ENCODE measurements at places on chromosomes 4 and X.

DNA sequence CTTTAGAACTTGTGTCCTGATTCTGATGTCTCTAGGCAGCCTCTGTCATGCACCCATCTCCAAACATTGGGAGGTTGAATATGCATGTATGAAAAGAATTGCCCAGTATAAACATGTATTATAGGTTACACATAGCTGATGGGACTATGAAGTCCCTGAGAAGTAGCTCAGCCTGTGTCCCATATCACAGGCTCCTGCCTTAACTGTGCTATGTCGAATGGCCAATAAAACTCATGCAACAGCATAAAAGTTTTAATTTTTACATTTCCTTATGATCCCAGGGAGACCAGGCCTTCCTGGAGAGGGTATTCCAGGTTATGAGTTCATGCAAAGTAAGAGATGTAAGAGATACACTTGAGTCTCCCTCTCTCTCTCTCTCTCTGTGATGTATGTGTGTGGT, 217.4 kb downstream of the SHROOM3 start:
- DNase-seq = no peak

- DNase-seq = no peak
These were observed 30.8 kb upstream of the LRBA start for GRCh38 chr4:151045907-151046306.

- no peak for DNase-seq
These were observed 3.4 kb downstream of the ABCD1 start for GRCh38 chrX:153728095-153728494.

- DNase-seq = no peak
These were observed 170.4 kb upstream of the HS3ST1 start for GRCh38 chr4:11599064-11599463.

DNA sequence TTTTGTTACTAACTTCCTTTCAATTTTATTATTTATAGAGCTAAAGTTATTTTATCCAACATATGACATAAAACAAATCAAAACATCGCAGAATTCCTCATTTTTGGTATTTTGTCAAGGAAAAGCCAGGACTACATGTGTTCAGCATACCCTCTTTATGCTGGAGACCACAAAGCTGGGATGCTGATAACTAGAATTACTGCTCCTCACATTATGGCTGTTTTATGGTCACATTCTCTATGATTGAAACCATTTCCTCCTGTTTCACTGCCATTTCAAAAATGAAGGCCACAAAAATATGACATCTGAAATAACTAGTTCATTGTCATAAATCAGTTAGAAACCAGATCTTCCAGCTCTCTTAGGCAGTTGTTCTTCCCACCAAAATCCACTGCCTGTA, 41.7 kb downstream of the KLHL34 start:
- no peak for DNase-seq

DNA sequence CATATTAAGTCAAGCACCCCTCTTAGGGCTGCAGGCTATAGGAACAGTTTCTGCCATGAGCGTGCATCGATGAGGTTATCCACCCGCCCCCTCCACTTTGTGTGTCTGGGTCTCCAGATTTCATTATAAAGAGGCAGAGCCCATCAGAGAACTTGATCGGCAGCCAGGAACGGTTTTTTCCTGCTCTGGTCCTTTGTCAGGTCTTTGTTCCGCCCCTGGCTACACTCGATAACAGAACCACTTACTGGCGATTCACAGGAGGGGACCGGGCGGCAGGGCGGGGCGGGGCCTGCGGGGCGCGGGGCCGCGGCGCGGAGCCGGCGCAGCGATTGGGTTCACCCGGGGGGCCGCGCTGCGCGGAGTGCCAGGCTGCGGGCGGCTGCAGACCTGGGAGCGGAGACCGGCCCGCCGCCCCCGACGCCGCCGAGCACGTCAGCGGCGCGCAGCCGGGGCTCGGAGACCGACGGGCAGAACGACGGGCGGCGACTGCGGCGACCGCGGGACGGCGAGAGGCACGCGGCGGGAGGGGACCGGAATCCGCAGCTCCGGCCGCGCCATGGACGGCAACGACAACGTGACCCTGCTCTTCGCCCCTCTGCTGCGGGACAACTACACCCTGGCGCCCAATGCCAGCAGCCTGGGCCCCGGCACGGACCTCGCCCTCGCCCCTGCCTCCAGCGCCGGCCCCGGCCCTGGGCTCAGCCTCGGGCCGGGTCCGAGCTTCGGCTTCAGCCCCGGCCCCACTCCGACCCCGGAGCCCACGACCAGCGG, at the start of gene SLC10A4:
TSS of gene SLC10A4 (plus strand) at position 338 of the 771 bp plus-strand sequence. CDS start at position 557, 219 bp downstream.
- DNase-seq = no peak

- DNase-seq = no peak
These were observed 99.1 kb upstream of the AFAP1 start for GRCh38 chr4:8038719-8039251.

- DNase-seq = no peak
These were observed 141.4 kb downstream of the PPP3CA start for GRCh38 chr4:101205916-101206315.

GRCh38 chrX:318739-319578, at the start of gene GTPBP6:
Gene GTPBP6, minus strand, starts transcription at chrX:318796. Its CDS starts 9 bp downstream, at chrX:318787.
- DNase-seq = peak; percentile 100

DNA sequence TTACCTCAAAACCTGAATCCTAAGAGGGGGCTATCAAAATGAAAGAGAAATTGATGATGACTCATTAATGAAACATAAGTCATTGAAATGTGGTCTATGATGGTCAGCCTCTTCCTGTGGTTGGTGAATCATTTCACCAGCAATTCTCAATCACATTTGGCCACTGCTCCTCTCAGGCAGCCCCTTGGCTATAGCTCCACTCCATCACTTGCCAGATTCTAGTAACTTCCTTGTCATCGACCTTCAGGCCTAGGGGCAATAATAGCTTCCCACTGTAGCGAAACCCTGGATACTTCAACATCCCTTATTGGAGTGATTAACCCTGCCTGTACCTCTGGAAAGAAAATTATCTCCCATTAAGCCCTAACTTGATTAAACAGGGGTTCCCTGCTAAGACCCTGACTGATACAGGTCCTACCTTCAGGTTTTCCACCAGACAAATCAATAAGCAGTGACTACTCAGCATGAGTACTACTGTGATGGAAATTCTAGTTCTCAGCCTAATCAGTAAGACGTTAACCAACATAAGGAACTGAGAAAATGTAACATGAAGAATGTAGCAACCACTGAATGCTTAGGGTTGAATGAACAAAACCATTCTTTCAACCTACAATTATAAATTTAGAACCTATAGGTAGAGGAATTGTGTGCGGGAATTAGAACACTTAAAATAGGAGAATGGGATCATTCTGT, 30.4 kb downstream of the ADH7 start:
- DNase-seq = peak; percentile 88

DNA sequence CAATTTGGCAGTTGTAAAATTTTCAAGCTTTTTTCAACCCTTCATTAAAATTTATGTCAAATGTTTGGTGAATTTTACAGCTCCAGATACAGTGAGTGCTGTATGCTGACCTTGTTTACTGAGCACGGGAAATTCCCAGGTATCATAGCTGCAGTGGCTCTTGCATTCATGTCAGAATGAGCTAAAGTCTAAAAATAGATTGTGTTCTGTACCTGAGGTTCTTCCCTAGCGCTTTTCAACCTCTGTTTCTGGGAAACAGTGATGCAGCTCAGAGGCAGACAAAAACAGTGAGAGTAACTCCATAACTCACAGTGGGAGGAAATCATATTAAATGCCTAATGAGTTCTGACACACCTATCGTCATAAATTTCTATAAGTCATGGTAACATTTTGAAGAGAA, 393.8 kb upstream of the GNPDA2 start:
- no peak for DNase-seq

- DNase-seq = no peak
These were observed 21.6 kb downstream of the CLNK start for GRCh38 chr4:10662937-10663336.

GRCh38 chr4:141548791-141549190, 87.6 kb upstream of the IL15 start:
- no peak for DNase-seq

GRCh38 chr4:134499074-134499473, 297.5 kb upstream of the PABPC4L start:
- DNase-seq = no peak

DNA sequence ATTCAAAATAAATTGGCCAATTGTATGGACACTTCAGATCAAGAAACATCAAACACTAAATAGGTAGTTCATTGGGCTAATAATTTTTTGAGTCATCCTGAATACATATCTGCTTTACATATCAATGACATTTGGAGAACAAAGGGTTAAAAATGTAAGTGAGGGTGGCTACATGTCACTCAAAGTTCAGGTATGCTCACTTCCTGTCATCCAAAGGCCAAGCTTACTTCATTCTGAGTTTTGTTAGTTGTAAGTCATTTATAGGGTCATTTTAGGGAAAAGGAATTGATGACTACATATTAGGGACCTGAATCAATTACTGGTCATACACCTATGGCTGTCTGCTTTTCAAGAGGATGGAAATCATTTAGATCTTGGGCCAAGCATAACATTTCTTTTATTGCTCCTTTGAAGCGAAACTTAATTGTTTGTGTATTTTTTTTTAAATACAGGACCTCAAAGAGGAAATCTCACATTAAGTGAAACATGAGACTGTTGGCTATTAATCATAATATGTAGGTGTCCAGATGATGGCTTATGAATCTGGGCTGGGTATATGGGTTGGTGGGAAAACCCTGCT, 119.2 kb upstream of the LEF1 start:
- no peak for DNase-seq

- peak; percentile 20 for DNase-seq
These were observed 443.9 kb upstream of the INTU start for GRCh38 chr4:127188847-127189246.

- peak; percentile 3 for DNase-seq
These were observed 440.9 kb downstream of the MID1IP1 start for GRCh38 chrX:39242187-39242586.

GRCh38 chr4:110798687-110799086, 175.8 kb upstream of the PITX2 start:
- no peak for DNase-seq

Measured in astrocyte of the cerebellum (primary cell).